Fibroblast of lung (primary cell): ENCODE measurements at places on chromosomes 1 and 21. TPM values are rescaled to one million over a fixed set of nuclear protein-coding genes. Genes with fewer than 3 reads are reported as not detected.

- DNase-seq: peak; percentile 4
These were observed 31.9 kb upstream of the FCGR2A start for GRCh38 chr1:161473348-161473747.

GRCh38 chr21:40575976-40576375 is 271.0 kb downstream of the DSCAM start:
- DNase-seq: no peak

The C1orf167 gene
- 0.99 and 1.3 TPM in 2 replicates for total RNA-seq

GRCh38 chr1:115838431-115839028 is 2.4 kb downstream of the NHLH2 start:
- no peak for DNase-seq

DNA sequence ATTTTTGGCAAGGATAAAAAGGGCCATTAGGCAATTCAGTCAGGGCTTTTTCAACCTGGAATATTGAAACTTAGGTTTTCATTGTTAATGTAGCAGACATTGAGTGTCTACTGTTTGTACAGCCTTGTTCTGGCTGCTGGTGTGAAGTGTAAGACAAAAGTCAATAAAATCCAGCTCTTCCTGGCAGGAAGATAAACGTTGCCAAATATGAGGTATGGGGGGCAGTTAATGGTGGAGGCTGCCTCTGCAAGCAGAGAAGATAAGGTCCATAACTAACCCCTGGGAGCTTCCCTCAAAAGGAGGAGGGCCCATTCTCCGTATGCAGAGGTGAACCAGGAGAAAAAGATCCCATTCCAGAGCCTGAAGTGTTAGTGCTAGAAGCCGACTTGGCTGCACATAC is 19.5 kb upstream of the SHE start:
- DNase-seq: no peak

DNA sequence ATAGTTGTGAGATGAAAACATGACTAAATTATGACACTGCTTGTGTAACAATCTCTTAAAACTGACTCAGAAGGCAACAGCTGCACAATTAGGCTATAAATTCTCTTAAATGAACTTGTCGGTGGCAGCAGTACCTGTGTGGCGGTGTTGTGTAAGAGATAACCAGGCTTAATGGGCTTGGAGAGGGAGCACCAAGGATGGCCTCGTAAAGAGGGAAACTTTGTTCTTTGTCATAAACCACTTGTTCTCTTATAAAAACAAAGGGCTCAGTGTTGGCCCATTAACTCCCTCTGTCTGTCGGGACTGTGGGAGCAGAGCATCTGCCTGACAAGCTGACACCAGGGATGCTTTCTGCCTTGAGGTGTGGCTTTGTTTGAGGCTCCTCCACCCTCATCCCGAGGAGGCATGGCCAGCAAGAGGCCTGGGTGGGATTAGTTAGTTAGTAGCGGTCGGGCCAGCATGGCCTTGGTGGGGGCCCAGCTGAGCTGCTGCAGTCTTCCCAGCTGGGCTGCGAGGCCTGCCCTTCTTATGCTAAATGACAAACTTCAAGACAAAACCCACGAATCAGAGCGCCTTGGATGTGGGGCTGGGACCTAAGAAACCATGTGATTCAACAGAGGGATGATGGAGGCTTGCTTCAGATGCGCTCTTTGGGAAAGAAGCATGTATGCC is 171.4 kb downstream of the CAMTA1 start:
- DNase-seq: no peak

- peak; percentile 44 for DNase-seq
These were observed 3.8 kb upstream of the CDC20 start for GRCh38 chr1:43354936-43355335.

- no peak for DNase-seq
These were observed 11.9 kb downstream of the ACTRT2 start for GRCh38 chr1:3033040-3033789.

DNA sequence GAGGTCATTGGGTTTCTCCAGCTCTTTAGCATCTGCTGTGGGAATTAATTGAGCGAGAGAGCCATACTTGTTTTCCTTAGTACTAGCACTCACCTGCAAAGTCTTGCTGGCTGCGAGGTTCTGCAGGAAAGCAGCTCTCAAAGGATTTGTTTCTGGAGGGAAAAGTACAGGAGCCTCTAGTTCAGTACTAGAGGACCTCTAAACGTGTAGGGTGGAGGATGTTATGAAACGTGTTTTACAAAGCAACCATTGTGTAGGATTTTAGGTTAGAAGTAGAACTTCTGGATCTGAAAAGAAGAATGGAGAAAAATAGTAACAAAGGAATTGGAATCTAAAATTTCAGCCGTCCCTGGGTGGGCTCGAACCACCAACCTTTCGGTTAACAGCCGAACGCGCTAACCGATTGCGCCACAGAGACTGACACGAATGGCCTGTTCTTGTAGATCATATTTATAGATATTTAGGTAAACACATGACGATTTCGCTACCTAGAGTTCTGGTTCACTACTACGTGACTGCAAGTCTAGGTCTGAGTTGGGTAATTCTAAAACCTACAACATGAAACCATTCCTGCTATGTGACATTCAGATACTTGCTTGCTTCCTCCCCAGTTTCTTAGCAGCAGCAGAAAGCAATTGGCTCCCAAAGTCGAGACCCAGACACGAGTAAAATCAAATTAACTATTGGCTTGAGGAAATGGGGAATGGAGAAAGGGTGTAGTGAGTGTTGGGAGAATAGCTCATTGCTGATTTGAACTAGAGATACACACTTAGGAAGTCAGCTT is 60.2 kb upstream of the CFAP126 start:
- peak; percentile 65 for DNase-seq

DNA sequence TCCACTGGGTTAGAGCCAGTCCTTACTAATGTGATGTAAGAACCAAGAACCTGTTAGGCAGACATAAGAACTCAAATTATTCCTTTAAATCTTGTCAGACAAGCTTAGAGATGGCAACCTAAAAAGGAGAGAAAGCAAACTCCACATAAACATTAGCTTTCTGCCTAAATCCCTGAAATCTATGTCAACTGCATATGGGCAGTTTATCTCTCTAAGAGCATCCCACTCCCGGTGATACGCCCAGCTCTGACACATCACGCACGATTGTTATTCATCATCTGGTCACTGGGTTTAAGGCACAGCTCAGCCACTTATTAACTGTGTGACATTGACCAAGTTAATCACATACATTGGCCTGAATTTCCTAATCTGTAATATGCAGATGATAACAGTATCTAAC is 323.7 kb downstream of the HHIPL2 start:
- no peak for DNase-seq

DNA sequence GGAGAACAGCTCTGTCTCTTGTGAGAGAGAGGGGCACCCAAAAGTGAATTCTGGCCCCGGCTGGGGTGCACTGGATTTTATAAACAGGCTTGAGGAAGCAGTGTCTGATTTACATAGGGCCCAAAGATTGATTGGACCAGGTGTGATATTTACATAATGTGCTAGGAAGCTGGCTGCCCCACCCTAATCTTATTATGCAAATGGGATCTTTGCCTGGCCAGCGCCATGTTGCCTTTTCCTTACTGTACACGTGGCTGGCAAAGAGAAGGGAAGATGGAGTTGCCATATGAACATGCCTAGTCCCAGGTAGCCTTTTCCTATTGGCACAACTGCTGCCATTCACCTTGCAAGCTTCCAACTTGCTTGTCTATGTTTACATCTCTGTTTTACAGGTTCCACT is 29.0 kb upstream of the CFHR4 start:
- no peak for DNase-seq

DNA sequence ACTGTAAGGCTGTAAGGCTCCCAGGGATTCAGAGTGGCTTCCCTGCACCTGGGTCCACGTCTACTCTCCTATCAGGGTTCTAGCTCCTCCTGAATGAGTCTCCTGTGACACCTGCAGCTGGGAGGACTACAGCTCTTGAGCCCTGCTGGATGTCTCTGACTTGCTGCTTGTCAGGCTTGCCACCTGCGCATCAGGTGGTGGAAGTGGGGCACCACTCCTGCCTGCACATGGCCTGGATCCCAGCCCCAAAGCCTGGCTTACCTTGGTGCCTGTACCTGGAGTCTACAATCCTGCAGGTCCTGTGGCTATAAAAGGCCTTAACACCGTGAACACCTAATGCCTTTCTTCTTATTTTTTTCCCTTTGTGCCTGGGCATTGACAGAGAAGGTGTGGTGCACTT is 82.2 kb downstream of the FAM78B start:
- DNase-seq: no peak

DNA sequence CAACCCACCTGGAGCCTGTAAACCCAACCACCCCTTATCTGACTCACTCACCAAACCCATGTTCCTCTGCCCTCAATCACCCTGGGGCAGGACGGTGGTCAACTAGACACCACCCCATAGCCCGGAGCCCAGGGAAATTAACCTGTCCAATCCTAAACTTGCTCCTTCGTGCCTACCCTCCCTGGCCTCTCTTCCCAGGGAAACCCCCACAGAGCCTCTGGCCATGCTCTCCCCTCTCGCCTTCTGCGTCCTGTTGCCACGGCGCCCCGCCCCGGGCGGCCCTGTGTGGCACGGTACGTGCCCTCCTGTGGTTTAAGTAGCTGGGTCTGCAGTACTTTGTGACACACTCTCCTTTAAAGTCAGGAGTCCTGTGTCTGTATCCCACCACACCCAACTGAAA is 4.0 kb upstream of the FTCD start:
- no peak for DNase-seq

- DNase-seq: peak; percentile 99
These were observed 120.9 kb downstream of the SYT2 start for GRCh38 chr1:202589190-202589930.
